ENCODE measurements at places on chromosomes 16 and 17.

DNA sequence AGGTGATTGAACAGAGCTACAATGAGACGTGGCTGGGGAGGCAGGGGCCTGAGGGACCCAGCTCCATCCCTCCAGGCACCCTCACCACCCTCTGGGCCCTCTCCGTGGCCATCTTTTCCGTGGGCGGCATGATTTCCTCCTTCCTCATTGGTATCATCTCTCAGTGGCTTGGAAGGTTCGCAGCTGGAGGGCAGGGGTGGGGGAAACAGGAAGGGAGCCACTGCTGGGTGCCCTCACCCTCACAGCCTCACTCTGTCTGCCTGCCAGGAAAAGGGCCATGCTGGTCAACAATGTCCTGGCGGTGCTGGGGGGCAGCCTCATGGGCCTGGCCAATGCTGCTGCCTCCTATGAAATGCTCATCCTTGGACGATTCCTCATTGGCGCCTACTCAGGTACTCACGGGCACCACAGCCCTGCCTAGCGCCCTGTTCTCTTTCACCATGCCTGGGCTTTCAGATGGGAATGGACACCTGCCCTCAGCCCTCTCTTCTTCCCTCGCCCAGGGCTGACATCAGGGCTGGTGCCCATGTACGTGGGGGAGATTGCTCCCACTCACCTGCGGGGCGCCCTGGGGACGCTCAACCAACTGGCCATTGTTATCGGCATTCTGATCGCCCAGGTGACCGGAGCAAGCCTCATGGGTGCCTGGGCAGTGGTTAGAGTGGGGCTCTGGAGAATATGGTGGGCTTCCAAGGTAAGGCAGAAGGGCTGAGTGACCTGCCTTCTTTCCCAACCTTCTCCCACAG is 2.1 kb downstream of the SLC2A4 start:
- DNase-seq = no peak

DNA sequence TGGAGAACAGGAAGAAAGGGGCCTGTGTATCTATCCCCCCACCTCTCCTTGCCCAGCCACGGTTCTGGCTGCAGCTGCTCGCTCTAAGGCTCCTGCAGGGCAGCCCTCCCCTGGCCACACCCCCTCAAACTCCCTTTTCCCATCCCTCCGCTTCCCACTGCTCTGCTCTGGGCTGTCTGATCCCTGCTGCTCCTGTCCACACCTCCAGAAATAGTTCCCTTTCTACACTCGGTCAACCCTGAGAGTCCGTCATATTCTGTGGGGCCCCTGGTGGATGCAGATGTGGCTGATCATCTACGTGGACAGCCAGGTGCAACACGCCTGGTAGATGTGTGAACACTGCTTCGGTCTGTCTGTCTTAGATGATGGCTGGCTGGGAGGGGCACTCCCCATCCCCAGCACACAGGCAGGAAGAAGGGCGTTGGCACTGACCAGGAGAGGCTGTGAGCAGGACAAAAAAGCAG is 19.3 kb upstream of the KRT19 start:
- DNase-seq = no peak

GRCh38 chr17:60006160-60006559 is 41.6 kb upstream of the RNFT1 start:
- DNase-seq = no peak

- DNase-seq = no peak
Measured at GRCh38 chr16:27498031-27498825, 51.5 kb downstream of the GTF3C1 start.

- DNase-seq = no peak
Measured at GRCh38 chr17:80824549-80825470, 166.8 kb upstream of the CHMP6 start.

DNA sequence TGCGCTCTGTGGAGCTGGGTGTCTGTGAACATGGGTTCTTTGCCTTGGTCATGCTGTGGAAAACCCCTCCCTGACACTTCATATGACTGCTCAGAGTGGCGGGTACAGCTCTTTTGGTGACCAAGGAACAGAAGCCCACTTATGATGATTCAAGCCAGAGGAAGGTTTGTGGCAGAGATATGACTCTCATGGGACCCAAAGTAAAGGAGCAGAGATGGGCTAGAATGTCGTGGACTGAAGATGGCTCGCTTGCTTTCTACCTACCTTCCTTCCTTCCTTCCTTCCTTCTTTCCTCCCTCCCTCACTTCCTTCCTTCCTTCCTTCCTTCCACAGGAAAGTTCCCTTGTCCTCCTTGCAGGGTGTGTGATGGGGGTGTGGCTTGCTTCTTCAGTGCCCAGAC is 169.7 kb upstream of the IRX3 start:
- no peak for DNase-seq

GRCh38 chr17:50519141-50519834 is 11.0 kb downstream of the MYCBPAP start:
- DNase-seq = no peak

GRCh38 chr17:31147507-31148202 is 52.9 kb downstream of the NF1 start:
- no peak for DNase-seq

Measured in NCI-H460 (cell line).